ENCODE measurements at places on chromosomes 12 and 14.

- no peak for DNase-seq
These were observed 688 bp upstream of the NECAP1 start for GRCh38 chr12:8081251-8081920.

DNA sequence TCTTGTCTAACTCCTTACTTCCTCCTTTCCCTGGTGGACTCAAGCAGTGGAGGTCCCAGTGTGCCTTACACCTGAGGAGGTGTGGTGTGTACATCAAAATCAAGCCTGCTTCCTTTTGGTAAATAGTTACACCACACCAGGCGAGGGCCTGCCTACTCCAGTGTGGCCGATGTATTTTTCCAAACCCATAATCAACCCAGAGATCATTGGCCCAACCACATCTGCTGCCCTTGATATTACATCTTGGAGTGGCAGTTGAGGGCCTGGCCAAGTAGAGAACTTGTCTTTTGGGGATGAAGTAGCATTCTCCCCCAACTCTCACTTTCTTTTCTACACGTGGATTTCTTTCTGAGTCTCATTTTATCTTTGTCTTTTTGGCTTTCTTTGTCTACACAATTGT lies 187.4 kb downstream of the EFCAB11 start:
- DNase-seq, result no peak

GRCh38 chr14:99143126-99143525 lies 128.9 kb downstream of the BCL11B start:
- no peak for DNase-seq

GRCh38 chr14:77544571-77544970 lies 46.0 kb upstream of the ISM2 start:
- DNase-seq, result no peak

- DNase-seq, result no peak
These were observed 53.9 kb downstream of the EMP1 start for GRCh38 chr12:13250416-13250815.

All from stimulated activated effector memory CD8-positive, alpha-beta T cell treated with anti-CD3 and anti-CD28 coated beads, Interleukin-12 subunit alpha, Interleukin-12 subunit beta, amount 100 ng/mL, for 72 hours (primary cell).